ENCODE measurements at places on chromosomes 7 and 10.

DNA sequence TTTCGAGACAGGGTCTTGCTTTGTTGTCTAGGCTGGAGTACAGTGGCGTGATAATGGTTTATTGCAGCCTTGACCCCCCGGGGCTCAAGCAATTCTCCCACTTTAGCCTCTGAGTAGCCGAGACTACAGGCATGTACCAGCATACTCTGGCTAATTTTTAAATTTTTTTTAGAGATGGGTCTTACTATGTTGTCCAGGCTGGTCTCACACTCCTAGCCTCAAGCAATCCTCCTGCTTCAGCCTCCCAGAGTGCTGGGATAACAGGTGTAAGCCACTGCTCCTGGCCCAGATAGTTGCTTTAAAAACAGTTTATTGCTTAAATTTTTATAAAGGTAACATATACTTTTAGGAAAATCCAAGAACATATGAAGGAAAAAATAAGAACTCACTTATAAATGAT, 26.3 kb downstream of the NEURL1 start:
- DNase-seq, result no peak

DNA sequence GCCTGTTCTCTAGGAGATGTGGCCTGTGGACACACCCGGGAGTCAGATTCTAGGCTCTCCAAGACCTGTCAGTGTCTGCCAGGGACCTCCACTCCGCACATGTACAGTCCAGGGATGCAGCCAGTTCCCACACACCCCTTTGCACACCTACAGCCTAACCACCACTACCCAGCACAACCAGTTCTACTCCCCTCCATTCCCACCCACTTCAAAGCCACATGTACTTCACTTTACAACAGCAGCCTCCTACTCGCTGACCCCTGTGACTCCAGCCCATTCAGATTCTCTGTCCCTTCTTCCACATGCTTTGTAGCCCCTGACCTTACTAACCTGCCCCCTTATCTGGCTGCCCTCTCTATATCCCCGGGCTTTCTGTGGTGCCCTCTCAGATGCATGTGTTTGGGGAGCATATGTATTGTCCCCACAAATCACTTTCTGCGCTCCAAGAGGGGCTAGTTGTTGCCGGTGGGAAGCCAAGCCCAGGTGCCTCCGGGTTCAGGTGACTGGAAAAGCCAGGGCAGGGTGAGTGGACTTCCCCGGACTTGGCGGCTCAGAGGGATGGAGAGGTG, 7.2 kb downstream of the LBX1 start:
- DNase-seq, result no peak

DNA sequence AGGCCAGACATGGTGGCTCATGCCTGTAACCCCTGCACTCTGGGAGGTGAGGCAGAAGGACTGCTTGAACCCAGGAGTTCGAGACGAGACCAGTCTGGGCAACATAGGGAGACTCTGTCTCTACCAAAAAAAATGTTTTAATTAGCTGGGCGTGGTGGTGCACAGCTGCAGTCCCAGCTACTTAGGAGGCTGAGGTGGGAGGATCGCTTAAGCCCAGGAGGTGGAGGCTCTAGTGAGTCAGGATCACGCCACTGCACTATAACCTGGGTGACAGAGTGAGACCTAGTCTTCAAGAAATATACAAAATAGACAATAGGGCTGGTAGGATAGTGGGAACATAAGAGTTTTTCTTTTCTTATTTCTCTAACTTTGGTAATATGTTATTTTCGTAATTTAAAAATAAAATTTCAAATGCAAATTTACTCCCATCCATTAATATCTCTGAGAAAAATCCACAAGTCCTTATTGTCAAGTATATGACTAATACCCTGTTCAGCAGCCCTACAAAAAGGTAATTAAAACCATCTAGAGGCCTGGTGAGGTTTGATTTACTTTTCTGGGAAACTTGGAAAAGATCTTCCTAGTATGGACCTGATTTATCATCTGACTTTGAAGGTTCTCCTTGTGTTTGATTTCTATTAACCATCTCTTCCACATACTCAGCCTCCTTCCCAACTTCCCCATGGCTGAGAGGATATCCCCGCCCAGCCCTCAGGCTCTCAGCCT, 50.0 kb downstream of the CREB3L2 start:
- no peak for DNase-seq

GRCh38 chr10:48587101-48587500, 17.8 kb downstream of the ARHGAP22 start:
- DNase-seq, result no peak

- no peak for DNase-seq
Observed at GRCh38 chr10:18949391-18949790, 99.2 kb upstream of the MALRD1 start.

GRCh38 chr7:108104324-108104723, 25.8 kb downstream of the LAMB4 start:
- DNase-seq, result no peak

- DNase-seq, result no peak
Observed at GRCh38 chr10:113929522-113929921, 75.1 kb downstream of the NHLRC2 start.

DNA sequence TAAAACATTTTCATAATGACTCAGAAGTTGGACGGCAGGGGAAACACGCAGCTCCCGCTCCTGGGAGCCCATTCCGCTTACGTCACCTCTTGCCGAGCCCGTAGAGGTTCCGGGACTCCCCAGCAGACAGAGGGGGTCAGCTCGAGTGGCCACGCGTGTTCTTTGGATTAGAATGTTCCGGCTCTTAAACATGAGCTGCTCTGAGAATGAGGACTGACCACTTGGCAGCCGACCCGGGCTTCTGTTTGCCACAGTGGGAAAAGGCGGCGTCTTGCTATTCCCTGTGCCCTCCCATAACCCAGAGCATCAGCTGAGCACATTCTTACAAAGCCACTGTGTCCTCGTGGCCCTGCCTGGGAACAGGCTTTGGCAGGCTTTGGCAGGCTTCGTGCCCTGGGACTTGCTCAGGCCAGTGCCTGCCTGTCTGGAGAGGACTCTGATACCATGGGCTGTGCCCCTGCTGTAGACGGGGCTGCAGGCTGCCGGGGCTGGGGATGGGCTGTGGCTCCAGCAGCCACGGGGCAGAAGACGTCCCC, 40.1 kb downstream of the PFKP start:
- peak; percentile 82 for DNase-seq

DNA sequence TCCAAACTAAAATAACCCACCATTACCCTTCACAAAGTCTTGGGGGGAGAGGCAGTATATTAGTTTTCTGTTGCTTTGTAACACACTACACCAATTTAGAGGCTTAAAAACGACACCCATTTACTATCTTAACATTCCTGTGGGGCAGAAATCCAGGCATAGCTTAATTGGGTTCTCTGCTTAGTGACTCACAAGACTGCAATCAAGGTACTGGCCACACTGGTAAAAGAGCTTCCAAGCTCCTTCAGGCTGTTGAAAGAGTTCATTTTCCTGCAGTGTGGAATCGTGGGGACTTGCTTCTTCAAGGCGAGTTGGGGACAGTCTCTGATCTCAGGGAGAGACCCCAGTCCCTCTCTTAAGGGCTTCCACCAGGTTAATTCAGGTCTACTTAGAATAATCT, 139.1 kb downstream of the XPNPEP1 start:
- no peak for DNase-seq

- peak; percentile 33 for DNase-seq
Observed at GRCh38 chr10:73263693-73264347, 11.4 kb upstream of the MRPS16 start.

DNA sequence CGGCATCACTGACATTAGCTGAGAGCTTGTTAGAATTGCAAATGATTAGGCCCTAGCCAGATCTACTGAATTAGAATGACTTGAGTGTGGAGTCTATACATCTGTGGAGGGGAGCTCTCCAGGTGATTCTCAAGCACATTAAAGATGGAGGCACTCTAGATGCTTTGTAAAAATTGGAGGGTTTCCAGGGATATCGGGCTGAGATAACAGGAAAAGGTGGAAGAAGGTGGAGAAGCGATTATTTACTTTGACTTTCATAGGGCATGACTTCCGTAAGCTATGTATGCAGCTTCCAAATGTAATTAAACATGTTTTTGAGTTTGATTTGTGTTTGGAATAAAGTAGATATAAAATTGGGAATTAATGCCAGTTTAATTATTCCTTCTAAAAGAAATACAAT, 235.0 kb upstream of the PTN start:
- DNase-seq, result no peak

- no peak for DNase-seq
Observed at GRCh38 chr7:155852426-155853301, 40.4 kb upstream of the SHH start.

- DNase-seq, result no peak
Observed at GRCh38 chr10:74763934-74764591, 62.3 kb upstream of the KAT6B start.

- no peak for DNase-seq
Observed at GRCh38 chr10:17022466-17022825, 107.2 kb downstream of the CUBN start.

DNA sequence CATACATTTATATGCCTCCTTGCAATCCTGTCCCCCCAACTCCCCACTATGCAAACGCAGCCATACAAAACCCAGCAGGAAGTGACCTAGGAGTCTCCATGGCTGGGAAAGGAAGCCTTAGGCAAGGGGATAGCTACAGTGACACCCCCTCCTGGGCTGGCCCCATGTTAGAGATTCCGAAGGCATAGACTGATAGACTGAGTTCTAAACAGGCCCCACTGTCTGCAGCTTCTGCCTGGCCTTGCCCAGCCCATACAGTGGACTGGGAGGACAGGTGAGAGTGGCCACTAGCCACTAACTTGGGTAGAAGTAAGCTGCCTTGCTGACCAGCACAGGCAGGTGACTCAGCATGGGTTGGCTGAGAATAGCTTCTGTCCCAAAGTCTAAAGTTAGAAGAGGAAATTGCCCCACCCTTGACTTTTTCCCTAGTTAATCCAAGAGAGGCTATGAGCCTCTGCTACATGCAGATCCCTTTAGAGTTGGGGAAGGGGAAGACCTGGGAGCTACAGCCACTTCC, 106.3 kb downstream of the C10orf105 start:
- no peak for DNase-seq

GRCh38 chr10:14550471-14550981, 219.8 kb upstream of the FRMD4A start:
- no peak for DNase-seq

DNA sequence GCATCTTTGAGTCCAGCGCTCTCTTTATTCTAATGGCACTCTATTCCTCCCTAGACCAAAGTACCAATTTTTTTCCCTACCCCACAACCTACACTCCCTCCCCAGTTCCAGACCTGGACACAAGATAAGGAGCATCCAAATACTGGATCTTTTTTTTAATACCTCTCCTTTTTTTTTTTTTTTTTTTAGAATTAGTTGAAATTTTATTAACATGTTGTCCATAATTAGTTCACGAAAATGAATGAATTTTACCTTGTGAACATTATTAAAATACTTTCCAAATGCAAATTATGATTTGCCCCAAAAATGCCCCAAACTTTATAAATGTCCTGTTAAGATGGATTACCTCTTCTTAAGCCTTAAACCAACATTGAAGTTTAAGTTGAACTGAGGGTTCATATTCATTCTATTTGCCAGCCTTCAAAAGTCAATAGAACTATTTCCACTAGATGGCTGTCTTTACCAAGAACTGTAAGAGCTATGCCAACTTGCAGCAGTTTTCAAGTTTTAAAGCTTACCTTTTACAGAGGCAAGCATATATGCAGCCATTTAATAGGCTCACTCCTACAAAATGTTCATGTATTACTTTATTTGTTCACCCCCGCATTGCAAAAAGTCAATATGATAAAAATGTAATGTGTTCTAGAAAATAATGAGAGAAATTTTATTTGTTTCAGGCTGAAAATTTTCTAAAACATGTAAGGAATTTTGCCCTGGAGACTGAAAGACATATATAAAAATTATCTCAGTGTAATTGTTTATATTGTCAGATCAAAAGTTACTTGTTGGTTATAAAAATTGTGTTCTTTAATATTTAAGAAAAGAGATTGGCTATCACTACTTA, 39.7 kb upstream of the TNKS2 start:
- no peak for DNase-seq

DNA sequence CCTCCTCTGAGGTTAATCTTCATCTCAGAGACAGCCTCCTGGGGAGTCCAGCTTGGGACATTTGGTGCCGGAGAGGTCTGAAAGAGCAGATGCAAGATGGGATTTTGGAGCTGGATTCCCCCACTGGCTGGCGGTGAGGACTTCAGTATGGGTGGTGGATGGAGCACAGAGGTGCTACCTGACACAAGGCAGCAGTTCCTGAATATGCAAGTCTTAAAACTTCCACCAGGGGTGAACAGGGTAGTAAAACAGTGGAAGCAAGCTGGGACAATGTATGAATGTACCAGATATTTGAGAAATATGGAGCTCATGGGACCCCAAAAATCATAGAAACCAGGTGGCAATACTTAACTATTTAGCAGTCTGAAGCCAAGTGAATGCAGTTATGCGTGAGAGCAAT, 4.8 kb upstream of the TAF3 start:
- DNase-seq, result no peak

GRCh38 chr10:123681285-123681684, 15.1 kb downstream of the GPR26 start:
- DNase-seq, result no peak

DNA sequence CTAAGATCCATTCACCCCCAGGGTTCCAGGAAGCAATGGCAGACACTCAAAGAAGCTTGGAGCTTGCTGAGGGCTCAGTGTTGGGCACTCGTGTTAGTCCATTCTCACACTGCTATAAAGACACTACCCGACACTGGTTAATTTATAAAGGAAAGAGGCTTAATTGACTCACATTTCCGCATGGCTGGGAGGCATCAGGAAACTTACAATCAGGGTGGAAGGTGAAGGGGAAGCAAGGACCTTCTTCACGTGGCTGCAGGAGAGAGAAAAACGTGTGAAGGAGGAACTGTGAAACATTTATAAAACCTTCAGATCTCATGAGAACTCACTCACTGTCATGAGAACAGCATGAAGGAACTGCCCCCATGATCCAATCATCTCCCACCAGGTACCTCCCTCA, 44.7 kb upstream of the SMNDC1 start:
- DNase-seq, result no peak

DNA sequence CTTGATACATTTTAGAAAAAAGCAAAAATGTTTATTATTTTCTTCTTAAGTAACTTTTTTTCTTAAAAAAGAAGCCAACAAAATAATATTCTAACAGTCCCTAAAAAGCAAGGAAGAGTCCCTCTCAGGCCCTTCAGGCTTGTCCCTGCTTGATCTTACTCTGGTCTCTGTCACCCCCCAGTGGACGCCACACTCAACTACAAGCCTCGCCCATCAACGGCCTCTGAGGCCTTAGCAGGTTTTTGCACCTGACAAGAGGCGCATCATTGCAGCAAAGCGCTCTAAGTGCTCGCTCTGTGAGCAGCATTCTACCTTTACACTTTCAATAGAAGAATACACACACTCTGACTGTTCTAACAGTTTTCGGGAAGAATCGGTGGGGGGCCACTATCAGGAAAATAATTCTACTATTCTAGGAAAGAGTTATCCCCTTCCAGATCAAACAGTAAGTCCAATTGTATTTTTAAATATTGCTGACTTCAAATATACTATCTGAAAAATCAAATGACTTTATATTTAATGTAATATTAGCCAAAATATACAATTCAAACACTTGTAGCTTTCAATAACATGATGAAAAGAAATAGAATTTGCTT, 139.2 kb downstream of the USP6NL start:
- DNase-seq, result no peak

GRCh38 chr10:72834183-72834825, 59.2 kb upstream of the OIT3 start:
- DNase-seq, result peak; percentile 23

Measured in HS-27A (cell line).